PC-3 (cell line): ENCODE measurements at places on chromosomes 5 and 9. TPM values are rescaled to one million over a fixed set of nuclear protein-coding genes. Genes with fewer than 3 reads are reported as not detected.
A peak's percentile ranks its signal among the peaks of the same experiment; 100 is the strongest.

DNA sequence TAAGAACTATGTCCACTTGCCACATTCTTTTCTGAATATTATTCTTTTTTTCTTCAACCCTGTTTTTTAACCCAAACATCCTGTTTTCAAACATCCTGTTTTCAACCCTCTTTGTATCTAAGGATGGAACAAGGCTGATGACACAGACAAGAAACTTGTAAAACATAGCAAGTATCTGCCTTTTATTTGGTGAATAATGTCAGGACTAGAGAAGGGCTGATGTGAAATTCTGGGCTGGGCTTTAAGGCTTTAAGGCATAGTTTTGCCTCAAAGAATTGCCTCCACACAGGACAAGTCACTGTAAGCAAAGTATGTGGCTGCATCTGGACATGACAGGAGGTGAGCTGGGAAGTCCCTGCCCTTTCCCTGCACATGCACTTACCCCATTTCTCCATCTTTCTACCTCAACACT is 42.5 kb upstream of the RIC1 start:
- DNase-seq: no peak
- H3K4me1 ChIP-seq: peaks cover 26% of the 10 kb centered on the region
- no peak overlapping the region for H3K4me3 ChIP-seq
- no peaks in the 10 kb centered on the region for H3K27me3 ChIP-seq

The ANKRD18B gene
- 5.4 and 13.5 TPM in 2 replicates for total RNA-seq

DNA sequence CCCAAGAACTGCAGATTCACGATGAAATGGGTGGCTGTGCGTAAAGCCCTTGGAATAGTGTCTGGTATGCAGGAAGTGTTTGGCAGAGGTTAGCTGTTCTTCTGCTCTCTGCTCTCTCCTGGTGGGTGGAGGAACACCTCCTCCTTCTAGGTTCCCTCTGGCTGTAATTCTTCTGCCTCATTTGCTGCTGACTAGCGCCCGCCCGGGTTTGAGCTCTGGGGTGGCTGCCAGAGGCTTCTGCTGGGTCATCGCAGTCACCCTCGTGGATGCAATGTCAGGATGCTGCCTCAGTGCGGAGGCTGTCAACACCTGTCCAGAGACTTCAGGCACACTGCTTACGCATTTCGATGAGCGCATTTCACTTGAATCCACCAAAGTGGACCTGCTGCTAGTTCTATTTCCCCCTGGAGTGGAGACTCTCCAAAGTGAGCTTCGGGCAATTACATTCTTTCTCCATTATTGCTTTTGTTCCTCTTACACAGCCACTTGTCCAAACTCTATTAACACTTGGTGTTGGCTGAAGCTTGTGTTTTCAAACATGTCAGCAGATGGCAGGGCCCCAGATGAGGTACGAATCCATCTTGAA is 11.7 kb downstream of the DOCK2 start:
- no peaks in the 10 kb centered on the region for H3K36me3 ChIP-seq
- no peaks in the 10 kb centered on the region for H3K27me3 ChIP-seq
- peaks cover 11% of the 10 kb centered on the region for H3K4me1 ChIP-seq
- DNase-seq: no peak
- H3K4me3 ChIP-seq: no peak overlapping the region
- H3K27ac ChIP-seq: no peak overlapping the region

DNA sequence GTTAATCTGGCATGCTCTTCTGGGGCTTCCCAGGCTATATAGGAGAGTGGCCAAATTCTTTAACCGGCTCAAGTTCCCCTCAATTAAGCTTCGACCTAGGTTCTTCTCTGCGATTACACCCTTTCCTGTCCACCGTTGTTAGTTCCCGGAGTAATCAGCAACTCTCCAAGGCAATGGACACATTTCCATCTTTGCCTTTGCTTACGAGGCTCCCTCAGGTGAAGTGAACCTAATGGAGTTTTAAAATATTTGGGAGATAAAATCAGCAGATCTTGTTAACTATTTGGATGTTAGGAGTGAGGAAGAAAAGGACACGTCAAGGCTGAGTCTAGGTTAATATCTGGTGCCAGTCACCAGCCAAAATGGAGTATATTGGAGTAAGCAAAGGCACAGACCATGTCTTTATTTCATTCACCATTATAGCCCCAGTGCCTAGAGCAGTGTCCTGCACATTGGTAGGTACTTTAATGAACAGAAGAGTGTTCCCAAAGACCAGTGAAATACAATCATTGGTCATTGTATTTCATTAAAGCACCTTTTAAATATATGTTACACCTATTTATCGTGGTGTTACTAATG is 515 bp downstream of the UTP15 start:
- H3K27me3 ChIP-seq: no peaks in the 10 kb centered on the region
- H3K4me3 ChIP-seq: peak overlapping the region; percentile 72
- H3K27ac ChIP-seq: no peak overlapping the region
- H3K4me1 ChIP-seq: peaks cover 8% of the 10 kb centered on the region; the same call in 1 of the 2 replicates

DNA sequence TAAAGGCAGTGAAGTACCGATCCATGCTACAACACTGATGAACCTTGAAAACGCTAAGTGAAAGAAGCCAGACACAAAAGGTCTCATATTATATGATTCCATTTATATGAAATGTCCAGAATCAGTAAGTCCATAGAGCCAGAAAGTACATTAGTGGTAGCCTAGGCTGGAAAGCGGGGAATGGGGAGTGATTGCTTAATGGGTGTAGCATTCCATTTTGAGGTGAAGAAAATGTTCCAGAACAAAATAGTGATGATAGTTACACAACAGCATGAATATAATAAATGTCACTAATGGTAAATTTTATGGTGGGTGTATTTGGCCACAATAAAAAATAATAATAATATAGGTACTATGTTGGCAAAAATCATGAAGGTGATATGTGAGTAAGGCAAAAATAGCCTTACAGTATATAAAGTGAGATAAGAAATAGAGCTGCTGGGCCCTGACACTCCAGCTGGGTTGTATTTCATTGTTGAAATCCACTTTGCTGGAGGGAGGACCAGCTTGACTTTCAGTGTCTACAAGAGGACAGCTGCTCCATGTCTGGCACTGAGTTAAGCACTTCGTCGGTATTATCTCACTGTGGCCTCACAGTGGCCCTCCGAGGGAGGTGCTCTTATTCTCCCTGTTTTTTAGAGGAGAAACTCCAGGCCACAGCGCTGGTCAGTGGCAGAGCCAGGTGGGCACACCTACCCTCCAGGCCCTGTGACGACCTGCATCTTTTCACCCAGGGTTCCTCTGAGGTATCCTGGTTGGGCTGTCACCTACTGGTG is 22.4 kb upstream of the ANGPTL2 start:
- no peak overlapping the region for H3K27ac ChIP-seq
- no peak overlapping the region for H3K4me3 ChIP-seq
- no peaks in the 10 kb centered on the region for H3K4me1 ChIP-seq

- no peaks in the 10 kb centered on the region for H3K27me3 ChIP-seq
- H3K36me3 ChIP-seq: no peaks in the 10 kb centered on the region
- no peak overlapping the region for H3K27ac ChIP-seq
- H3K4me3 ChIP-seq: no peak overlapping the region
Observed at GRCh38 chr9:122394265-122395125, 23.7 kb downstream of the PTGS1 start.

GRCh38 chr9:86575137-86575536 is 220.9 kb upstream of the TUT7 start:
- no peak overlapping the region for H3K27ac ChIP-seq
- H3K36me3 ChIP-seq: no peaks in the 10 kb centered on the region
- H3K4me1 ChIP-seq: no peaks in the 10 kb centered on the region
- DNase-seq: no peak

The PLAC8L1 gene
- 0.95 TPM in 1 of 2 replicates, not detected in the other for total RNA-seq

The PKD2L2 gene
- total RNA-seq: not detected in 2 replicates

The PAEP gene
- total RNA-seq: not detected in 2 replicates

DNA sequence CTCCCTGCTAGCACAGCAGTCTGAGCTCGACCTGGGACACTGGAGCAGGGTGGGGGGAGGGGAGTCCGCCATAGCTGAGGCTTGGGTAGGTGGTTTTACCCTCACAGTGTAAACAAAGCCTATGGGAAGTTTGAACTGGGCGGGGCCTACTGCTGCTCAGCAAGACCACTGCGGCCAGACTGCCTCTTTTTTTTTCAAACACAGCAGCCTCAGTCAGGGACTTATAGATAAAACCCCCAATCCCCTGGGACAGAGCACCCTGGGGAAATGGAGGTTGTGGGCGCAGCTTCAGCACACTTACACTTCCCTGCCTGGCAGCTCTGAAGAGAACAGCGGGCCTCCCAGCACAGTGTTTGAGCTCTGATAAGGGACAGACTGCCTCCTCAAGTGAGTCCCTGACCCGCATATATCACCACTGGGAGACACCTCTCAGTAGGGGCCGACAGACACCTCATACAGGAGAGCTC is 151.1 kb upstream of the APC start:
- no peaks in the 10 kb centered on the region for H3K36me3 ChIP-seq
- H3K27ac ChIP-seq: no peak overlapping the region
- no peaks in the 10 kb centered on the region for H3K27me3 ChIP-seq
- no peak for DNase-seq
- no peaks in the 10 kb centered on the region for H3K4me1 ChIP-seq

The CTNND2 gene
- total RNA-seq: 1.8 and 5.9 TPM in 2 replicates

GRCh38 chr9:547314-547713 is 294.2 kb upstream of the DMRT1 start:
- H3K27me3 ChIP-seq: no peaks in the 10 kb centered on the region
- no peak for DNase-seq
- H3K27ac ChIP-seq: no peak overlapping the region
- no peaks in the 10 kb centered on the region for H3K4me1 ChIP-seq
- no peak overlapping the region for H3K4me3 ChIP-seq

The TRIM36 gene
- 0.15 TPM in 1 of 2 replicates, not detected in the other for total RNA-seq

The SPATA31C1 gene
- not detected in 2 replicates for total RNA-seq

DNA sequence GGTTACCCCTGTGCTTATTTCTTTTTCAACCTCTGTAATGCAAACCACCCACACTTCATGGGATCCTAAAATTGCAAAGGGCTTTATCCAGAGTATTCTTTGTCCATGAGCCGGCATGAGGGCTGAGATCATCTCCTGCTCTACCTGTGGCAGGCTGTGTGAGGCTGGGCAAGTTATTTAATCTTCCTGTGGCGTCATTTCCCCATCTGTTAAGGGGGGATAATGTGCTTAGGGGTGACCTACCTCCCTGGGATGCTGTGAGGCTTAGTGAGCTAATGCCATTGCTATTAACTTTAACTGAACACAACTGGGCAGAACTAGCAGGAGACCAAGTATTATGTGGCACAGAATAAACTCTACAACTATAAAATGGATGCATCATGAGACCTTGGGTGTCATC is 17.0 kb downstream of the FRMPD1 start:
- no peaks in the 10 kb centered on the region for H3K36me3 ChIP-seq
- H3K4me3 ChIP-seq: no peak overlapping the region

GRCh38 chr9:2928411-2928810 is 84.5 kb upstream of the PUM3 start:
- H3K4me3 ChIP-seq: no peak overlapping the region
- peaks cover 22% of the 10 kb centered on the region; the same call in 1 of the 2 replicates for H3K27me3 ChIP-seq
- H3K36me3 ChIP-seq: no peaks in the 10 kb centered on the region
- no peaks in the 10 kb centered on the region for H3K4me1 ChIP-seq
- no peak for DNase-seq
- H3K27ac ChIP-seq: no peak overlapping the region

DNA sequence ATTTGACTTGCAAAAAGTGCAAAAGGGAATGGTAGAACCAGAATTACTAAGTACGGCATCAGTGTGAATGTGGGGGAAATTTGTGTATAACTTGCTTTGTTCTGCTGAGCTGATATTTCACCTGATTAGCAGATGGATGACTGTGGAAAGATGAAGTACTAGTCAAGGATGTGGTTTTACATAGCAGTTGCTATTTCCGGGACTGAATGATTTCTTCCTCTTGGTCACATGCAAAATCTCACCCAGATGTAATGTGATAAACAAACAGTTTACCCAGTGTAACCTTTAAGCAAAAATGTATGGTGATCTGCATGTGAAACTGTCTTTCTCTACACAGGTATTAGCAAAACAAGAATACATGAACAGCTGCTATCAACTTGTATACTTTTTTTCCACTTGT is 46.1 kb downstream of the DCP2 start:
- peak overlapping the region; percentile 35 for H3K27ac ChIP-seq
- H3K36me3 ChIP-seq: 0 out of 2 replicates have a peak, but pooled peaks cover 6% of the 10 kb centered on the region
- H3K4me3 ChIP-seq: no peak overlapping the region
- H3K27me3 ChIP-seq: no peaks in the 10 kb centered on the region
- DNase-seq: peak; percentile 58
- peaks cover 54% of the 10 kb centered on the region for H3K4me1 ChIP-seq

The SPINK6 gene
- not detected in 2 replicates for total RNA-seq

DNA sequence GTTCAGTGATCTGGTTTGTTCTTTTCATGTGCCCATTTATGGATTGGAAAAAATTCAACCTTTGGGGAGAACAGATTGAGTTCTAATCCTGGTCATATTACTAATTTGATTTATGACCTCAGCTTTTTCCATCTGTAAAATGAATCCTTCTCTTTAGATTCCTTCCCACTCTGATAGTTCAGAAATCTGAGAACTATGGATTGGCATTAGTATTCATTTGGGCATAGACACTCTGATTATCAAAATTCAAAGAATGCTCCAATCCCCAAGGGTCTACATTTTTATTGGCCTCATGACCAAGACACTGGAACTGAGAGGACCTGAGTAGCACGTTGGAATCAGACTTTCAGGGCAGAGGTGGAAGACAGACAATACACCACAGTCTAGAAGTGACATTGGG is 405.9 kb upstream of the PAPPA start:
- H3K27me3 ChIP-seq: no peaks in the 10 kb centered on the region
- H3K27ac ChIP-seq: no peak overlapping the region
- DNase-seq: no peak
- H3K4me3 ChIP-seq: no peak overlapping the region
- no peaks in the 10 kb centered on the region for H3K36me3 ChIP-seq

DNA sequence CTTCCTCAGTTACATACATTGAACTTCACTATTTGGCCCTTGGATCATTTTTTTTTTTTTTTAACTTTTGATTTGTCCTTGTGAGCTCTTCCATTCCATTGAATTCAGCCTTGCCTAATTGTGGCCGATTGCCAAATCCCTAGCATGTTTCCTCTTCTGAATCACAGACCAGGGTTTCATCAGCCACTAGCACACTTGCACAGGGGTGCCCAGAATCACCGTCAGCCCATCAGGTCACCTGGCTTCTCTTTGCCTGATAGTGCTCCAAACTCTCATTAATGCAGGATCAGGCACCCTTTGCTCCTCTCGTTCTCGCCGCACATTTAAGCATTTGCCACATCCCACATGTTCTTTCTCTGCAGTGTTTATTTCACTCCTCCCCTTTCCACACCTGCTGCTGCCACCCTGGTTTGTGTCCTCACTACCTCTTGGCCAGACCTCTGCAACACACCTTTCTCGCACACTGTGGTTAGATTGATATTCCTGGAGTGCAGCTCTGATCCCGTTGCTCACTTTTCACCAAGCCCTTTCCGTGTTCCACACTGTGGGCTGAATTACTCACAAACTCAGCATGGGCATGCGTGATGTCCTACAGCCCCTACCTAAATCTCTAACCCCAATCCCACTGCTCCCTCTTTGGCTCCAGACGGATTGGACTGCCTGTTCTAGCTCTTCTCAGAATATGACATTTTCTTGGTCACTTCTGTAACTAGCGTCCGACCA is 9.8 kb downstream of the PIK3R1 start:
- H3K4me3 ChIP-seq: no peak overlapping the region
- no peaks in the 10 kb centered on the region for H3K4me1 ChIP-seq
- H3K36me3 ChIP-seq: no peaks in the 10 kb centered on the region
- no peak for DNase-seq
- H3K27ac ChIP-seq: no peak overlapping the region

GRCh38 chr5:122774519-122774860 is 390 bp upstream of the SNX2 start:
- DNase-seq: no peak
- peaks cover 10% of the 10 kb centered on the region; the same call in 1 of the 2 replicates for H3K4me1 ChIP-seq
- peak overlapping the region; percentile 92 for H3K4me3 ChIP-seq

The TAF11L5 gene
- total RNA-seq: not detected in 2 replicates

The AJM1 gene
- 1.4 and 2.6 TPM in 2 replicates for total RNA-seq
